NCI-H1436 (cell line): ENCODE measurements at places on chromosomes 3 and 15.
A peak's percentile ranks its signal among the peaks of the same experiment; 100 is the strongest.

DNA sequence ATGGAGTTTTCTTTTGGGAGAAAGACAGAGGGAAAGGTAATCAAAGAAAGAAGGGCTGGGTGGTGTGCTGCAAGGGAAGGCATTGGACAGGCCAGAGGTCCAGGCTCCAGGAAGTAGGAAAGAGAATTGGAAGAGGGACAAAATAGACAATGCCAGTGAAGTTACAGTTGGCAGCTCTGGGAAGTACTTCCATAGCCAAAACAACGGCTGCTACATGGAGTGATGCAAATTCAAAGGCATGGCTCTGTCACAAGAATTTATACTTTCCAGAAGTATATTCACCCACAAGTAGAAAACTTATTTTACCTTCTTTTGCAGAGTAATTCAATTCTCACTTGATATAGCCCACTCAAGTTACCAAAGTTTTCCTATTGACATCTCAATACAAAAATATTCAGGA lies 191.5 kb downstream of the TNIK start:
- DNase-seq = no peak

DNA sequence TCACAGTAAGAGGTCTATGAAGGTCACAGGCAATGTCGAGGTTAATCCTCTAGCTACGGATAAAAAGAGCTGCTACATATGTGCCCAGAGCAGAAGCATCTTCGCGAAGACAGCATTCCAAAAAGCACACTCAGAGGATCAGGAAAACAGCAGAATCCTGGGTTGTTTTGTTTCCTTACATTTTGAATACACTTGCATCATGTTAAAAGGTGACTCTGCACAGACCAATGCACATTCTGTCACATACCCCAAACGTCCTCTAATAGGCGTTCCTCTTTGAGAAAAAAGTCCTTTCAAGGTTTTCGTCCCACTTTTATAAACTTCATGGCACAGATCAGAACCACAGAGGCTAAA lies 52.7 kb downstream of the VGLL4 start:
- DNase-seq = no peak

- DNase-seq = no peak
Measured at GRCh38 chr3:116483135-116483534, 37.8 kb upstream of the LSAMP start.

GRCh38 chr3:179513862-179514261 lies 48.9 kb upstream of the ACTL6A start:
- no peak for DNase-seq

DNA sequence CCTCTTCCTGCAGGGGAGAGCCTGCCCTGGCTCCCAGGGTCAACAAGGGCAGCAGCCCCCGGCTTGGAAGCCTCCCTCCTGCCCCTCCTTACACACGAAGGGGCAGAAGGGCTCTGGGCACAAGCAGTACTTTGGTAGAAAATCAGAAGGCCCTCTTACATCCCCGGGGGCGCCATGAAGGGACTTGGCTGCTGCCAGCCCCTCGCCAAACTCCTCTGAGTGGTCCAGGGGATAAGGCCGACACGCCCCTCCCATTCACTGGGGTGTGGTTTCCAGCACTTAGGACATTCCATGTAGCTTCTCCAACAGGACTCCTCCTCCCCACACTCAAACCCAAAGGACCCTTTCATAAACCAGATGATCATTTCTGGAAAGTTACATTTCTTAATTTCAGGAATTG lies 1.2 kb upstream of the ST8SIA2 start:
- DNase-seq = no peak

- no peak for DNase-seq
Measured at GRCh38 chr3:156172536-156172935, 52.2 kb downstream of the KCNAB1 start.

GRCh38 chr15:44194323-44195150 lies 534 bp downstream of the FRMD5 start:
- no peak for DNase-seq

DNA sequence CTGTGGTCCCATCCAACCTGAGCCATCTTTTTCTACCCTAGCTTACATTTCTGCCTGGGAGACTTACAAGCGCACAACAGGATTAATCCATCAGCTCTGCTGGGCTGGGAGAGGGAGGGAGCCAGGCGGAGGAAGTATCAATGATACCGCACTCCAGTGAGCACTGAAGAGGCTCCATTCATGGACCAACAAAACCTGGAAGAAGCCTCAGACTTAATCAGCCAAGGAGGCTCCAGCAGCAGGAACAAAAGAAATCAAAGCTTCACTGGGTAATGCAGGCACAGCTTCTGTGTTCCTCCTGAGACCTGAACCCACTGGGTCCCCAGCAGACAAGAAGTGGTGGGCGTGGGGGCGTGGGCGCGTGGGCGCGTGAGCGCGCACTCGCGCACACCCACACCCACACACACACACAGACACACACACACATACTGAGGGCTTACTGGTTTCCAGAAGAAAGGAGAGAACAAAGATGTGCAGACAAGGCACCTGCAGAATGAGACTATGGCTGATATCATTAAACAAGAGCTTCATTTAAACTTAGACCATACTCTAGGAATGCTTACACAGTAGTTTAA lies 87.0 kb upstream of the BOC start:
- DNase-seq = peak; percentile 41

- no peak for DNase-seq
Measured at GRCh38 chr15:71612869-71613268, 197.5 kb upstream of the NR2E3 start.

DNA sequence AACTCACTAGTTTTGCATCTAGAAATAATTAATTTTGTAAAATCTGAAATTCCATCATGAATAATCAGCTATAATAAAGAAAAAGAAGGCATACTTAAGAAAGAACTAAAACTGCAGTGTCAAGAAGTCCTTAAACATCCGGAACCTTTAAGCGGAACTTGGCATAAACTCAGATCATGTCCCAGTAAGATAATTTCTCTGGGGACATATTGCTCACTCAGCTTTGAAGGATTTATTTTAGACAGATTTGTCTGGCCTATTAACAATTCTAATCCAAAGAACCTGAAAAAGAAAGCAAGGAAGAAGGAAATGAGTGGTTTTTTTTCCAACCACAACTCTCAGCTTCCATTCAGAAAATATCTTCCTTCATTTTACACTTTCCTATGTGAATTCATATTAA lies 850.3 kb downstream of the ROBO1 start:
- no peak for DNase-seq

GRCh38 chr3:78913711-78914110 lies 854.1 kb downstream of the ROBO1 start:
- DNase-seq = no peak

DNA sequence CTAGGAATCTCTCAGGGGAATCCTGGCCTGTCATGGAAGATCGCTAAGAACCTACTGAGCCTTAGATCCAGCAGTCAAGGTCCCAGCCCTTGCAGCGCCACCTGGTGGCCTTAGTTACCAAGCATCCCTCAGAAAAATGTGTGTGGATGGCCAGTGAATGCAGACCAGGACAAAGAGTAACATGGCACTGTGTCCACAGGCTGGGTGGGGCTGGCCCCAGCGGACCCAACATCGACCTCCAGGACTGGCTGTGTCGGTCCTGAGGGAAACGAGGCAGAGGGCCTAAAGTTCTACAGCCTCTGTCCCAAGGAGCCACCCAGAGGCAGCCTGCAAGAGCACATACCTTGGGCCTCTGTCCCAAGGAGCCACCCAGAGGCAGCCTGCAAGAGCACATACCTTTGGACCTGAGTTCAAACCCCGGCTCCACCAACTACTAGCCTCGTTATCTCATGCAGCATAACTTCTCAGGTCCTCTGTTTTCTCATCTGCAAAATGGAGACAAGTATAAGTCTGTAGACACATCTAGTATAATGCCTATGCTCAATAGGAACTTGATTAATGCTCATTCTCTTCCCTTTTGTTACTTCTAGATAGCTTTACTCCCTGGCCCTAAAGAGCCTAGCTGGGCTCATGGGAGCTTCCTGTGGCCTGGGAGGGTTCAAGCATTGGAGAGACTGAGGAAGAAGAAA lies 57.5 kb upstream of the HERC1 start:
- DNase-seq = peak; percentile 55

DNA sequence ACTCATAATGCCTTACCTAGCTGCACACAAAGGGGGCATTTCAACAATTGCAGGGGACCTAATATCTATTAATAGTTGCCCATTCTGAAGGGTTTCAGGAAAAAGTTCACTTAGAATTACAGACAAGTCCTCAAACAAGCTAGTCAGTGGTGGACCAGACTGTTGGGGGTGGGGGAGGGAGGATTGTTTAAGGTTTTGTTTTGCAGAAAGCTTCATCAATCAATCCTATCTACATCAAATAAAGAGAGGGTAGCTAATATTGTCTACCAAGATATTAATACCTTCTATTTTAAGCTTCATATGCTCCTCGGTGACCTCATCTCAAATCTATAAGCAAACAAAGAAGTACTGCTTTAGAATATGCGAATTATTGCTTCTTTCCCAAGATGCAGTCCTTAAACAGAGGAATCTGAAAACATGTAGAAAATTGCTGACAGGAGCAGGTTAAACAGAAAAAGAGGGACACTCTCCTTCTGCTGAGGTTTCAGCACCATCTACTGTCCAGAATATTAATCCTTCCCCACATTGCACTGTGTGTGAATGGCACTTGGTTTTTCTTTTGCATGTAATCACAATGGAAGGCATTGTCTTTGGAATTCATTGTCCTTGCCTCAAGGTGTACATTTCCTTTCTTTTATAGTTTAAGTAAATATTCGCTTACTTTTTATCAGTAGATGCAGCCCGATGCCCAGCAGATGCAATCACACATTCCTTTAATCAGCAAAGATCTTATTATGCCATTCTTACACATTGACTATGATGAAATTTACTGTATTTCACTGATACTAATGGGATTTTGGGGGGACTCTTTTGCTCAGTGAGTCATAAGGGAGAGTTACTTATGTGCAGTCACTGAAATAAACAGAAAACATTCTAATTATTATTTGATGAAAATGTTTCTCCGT lies 94.7 kb downstream of the IL5RA start:
- DNase-seq = peak; percentile 30

GRCh38 chr15:36062357-36062756 lies 516.4 kb upstream of the DPH6 start:
- DNase-seq = no peak

- DNase-seq = no peak
Measured at GRCh38 chr15:83115831-83116565, 8.6 kb downstream of the TM6SF1 start.

- DNase-seq = no peak
Measured at GRCh38 chr3:160126051-160126450, 99.2 kb upstream of the C3orf80 start.

GRCh38 chr3:132695422-132695821 lies 26.8 kb downstream of the NPHP3 start:
- no peak for DNase-seq

- no peak for DNase-seq
Measured at GRCh38 chr3:197338586-197338985, 40.2 kb upstream of the DLG1 start.

DNA sequence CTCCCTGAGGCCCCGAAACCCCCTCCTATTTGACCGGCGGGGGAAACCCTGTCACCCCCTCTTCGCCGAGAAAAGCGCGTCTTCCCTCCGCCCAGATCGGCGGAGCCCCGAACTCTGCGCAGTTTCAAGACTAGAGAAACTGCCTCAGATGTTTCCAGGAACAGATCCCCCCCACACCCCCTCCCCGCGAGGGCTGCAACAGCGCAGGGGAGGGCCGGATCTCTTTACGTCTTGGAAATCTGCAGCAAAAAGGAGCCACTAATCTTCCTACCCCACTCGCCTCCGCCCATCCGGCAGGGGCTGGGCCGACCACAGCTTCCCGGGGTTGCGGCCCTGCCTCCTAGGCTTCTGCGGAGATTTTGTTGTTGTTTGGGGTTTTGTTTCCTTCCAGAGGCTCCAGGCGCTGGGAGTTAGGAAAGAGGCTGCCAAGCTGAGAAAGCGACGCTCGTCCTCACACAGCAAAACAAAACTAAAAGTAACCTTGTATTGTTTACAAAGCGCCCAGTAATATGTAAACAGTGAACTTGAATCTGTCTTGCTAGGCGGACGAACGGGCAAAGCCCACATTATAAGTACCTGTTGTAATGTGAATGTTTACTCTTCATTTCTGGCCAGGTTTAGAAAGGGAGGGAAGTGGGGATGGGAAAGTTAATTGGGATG lies 2.2 kb downstream of the FOXB1 start:
- no peak for DNase-seq

DNA sequence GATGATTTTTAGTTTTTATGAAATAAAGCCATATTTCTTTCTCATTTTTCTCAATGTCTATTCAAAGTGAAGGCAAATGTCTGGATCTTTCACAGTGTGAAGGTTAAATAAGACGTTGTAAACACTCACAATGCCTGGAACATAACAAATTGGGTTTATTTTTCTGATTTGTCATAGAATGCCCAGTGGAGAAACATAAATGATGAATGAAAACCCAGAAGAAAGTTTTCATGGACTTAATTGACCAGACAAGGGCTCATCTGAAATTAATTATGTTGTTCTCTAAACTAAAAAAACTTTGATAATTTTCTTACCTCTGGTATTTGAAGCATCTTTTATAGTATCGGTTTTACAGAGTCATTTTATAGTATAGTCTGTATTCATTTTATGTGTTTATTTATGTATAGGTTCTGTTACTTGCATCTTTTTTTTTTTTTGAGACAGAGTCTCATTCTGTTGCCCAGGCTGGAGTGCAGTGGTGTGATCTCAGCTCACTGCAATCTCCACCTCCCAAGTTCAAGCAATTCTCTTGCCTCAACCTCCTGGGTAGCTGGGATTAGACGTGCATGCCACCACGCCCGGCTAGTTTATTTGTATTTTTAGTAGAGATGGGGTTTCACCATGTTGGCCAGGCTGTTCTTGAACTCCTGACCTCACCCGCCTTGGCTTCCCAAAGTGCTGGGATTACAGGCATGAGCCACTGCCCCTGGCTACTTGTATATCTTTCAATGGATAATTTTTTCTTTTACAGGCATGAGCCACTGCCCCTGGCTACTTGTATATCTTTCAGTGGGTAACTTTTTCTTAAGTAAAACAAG lies 15.1 kb upstream of the BNIP2 start:
- DNase-seq = no peak

DNA sequence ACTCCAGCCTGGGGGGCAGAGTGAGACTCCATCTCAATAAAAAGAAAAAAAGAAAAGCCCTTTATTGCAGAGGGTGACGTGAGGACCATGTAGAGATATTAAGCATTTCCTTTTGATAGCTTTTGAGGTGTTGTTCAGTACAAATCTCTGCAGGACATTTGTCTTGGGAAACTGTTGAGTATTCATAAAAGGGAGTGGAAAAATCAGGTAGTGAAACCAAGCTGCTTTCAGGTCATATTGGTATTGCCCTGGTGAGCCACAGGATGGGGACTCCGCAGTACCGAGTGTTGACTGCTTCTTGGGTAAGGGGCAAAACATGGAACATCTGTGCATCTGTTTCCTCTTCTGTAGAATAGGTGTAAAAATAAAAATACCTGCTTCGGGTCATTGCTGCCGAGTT lies 9.9 kb downstream of the ITPR1 start:
- DNase-seq = no peak

GRCh38 chr3:63911509-63911872 lies 692 bp downstream of the SCAANT1 start:
- no peak for DNase-seq

DNA sequence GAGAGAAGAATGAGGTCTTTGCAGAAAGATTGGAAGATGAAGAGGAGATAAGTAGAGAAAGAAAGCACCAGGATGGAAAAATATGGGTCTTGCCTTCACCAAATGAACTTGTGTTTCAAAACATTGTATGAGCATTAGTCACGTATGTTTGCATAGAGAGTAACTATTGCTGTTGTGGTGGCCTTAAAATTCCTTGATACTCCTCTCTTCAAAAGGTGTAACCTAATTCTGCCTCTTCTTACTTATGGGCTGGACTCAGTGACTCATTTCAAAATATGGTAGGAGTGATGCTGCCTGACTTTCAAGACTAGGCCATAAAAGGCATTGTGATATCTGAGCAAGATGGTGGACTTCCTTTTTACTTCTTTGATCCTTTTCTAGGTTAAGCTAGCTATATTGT lies 228.7 kb upstream of the ZNF385D start:
- DNase-seq = no peak
